Anterior cingulate cortex (tissue), 58 donors: ENCODE measurements at places on chromosomes 1 and 21.
A peak's percentile ranks its signal among the peaks of the same experiment; 100 is the strongest.

DNA sequence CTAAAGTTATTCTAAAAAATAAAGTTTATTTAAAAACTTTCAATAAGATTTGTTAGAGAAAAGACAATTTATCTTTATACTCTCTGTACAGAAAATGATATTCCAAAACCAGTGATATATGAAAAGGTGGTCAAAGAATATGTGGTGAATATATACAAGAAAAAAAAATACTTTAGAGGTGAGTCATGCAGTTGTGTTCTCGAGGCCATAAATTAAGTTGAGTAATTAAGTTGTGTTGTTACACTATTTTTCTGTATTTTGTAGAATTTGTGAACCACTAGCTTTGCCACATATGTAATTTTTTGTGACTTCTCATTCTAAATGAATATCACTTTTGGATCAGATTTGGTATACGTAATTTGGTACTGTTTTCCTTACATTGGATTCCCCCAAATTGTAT is 23.6 kb upstream of the DUSP10 start:
- DNase-seq = no peak

DNA sequence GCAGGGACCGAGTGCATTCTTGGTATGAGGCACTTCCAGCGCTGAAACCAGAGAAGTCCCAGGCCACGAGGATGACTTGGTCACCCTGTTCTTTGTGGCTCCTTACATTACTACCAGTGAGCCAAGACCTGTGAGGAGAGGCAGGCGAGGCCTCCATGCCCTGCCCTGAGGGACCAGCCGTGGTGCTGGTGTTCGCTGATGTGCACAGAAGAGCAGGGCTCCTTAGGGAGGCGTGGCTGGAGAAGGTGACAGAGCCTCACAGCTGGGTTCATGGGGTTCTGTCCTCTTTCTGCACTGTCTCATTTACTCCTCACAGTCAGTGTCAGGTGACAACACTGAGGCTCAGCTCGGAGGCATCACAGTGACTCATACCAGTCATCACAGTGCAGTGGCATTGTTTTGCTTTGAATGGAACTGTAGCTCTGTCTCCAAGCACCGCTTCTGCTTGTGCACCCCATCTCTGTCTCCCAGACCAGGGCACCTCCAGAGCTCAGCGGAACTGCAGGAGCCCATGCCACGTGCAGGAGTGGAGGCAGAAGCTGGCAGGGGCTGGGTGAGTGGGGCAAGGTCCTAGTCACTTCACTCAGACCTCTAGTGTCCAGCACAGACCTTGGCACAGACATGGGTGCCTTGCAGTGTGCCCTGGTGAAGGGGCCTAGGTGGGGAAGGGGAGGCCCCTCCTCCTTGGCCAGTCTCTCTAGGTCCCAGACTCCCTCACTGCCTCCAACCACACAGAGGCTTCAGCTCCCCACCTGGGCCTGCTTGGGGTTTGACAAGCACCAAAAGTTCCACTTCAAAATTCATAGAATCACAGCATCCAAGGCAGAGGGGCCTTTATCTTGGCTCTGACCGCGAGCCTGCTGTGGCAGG is 310.9 kb downstream of the MATN1 start:
- no peak for DNase-seq

DNA sequence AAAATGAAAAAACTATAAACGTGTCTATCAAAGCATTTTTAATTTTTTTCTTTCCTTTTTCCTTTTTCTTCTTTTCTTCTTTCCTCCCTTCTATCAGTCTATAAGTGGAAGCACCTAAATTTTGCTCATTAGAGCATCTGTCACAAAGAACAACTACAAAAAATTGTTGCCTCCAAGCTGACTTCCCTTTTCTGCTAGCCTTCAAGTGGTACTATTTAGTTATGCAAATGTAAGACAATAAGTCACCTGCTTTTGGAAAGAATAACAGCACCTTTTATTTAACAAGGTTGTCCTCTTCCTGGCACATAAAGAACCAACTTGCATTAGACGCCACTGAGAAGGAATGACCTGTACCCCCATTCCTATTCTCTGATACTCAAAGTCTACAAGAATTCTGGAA is 45.0 kb upstream of the C1orf53 start:
- DNase-seq = no peak

DNA sequence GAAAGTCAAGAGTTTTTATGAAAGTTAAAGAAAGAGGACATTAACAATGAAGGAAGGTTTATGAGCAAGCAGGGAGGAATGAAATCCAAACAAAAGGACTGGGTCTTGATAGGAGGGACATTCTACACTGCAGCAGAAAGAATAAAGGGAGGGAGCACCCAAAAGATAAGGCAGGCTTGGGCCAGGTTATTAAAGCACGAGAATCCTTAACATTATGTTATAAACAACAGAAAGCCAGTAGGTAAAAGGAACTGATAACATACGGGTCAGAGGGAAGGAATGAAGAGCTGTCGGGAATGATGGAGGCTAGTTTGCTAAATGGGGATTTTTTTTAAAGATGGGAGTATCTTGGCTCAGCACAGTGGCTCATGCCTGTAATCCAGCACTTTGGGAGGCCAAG is 19.4 kb downstream of the LPGAT1 start:
- no peak for DNase-seq

GRCh38 chr21:44556879-44557278 is 1.7 kb downstream of the KRTAP10-3 start:
- DNase-seq = no peak

GRCh38 chr1:14421295-14421976 is 177.0 kb upstream of the KAZN start:
- DNase-seq = no peak

GRCh38 chr1:87122243-87122642 is 206.4 kb upstream of the LMO4 start:
- DNase-seq = no peak

DNA sequence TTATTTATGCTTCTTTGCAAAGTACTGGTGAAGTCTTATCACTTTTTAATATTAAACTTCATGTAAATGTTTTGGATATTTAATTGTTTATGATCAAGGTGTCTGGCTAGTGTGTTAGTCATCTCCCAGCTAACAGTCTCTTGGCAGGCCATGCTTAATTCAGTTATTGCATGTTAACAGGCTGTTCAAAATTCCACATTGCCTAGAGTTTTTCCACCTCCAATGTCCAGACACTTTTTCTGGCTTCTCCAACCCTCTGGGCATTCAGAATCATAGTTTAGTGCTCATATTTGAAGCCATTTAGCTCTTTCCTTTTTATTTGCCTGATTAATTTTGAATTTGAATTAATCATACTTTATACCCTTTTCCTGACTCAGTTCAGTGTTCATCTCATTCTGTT is 69.2 kb downstream of the OLFML2B start:
- DNase-seq = no peak

- no peak for DNase-seq
Observed at GRCh38 chr1:214209260-214209808, 71.6 kb upstream of the SMYD2 start.

- DNase-seq = peak; percentile 33
Observed at GRCh38 chr1:5509664-5510452, 482.4 kb downstream of the NPHP4 start.

DNA sequence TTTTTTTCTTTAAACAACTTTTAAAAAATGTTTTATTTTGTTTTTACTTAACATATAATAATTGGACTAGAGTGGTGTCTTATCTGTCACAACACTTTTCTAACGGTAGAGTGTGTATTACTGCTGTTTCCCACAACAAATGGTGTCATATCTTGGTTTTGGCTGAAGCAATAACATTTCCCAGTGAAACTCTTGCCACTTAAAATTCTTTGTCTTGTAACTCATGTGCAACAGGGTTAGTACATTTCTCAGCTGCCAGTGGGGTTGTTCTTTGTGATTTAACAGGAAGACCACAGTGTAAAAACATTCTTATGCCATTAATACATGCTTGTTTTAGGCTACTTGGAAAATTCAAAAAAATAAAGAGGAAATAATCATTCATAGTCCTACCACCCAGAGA is 43.5 kb downstream of the ALPL start:
- DNase-seq = no peak

- no peak for DNase-seq
Observed at GRCh38 chr21:29072873-29073221, 601 bp downstream of the CCT8 start.

- no peak for DNase-seq
Observed at GRCh38 chr1:209416039-209416438, 167.5 kb upstream of the CAMK1G start.

GRCh38 chr1:33171977-33172813 is 9.6 kb downstream of the TRIM62 start:
- DNase-seq = no peak

DNA sequence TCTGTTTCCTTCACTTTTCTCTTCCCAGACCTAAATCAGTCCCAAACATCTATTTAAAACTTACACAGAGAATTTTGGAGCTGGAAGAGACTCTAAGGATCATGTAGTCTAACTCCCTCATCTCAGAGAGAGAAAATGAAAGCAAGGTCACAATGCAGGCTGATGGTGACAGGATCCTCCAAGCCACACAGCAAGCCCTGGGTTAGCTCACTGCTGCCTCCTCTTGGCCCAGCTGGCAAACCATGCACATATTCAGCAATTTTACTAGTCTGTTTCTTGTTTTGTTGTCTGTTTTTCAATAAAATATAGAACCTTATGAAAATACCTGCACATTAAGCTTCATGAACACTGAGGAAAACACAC is 27.7 kb upstream of the LY9 start:
- no peak for DNase-seq

GRCh38 chr1:86546787-86547221 is at the start of gene CLCA4:
Gene CLCA4, plus strand, starts transcription at chr1:86547078. Its CDS starts 42 bp downstream, at chr1:86547120.
- no peak for DNase-seq

DNA sequence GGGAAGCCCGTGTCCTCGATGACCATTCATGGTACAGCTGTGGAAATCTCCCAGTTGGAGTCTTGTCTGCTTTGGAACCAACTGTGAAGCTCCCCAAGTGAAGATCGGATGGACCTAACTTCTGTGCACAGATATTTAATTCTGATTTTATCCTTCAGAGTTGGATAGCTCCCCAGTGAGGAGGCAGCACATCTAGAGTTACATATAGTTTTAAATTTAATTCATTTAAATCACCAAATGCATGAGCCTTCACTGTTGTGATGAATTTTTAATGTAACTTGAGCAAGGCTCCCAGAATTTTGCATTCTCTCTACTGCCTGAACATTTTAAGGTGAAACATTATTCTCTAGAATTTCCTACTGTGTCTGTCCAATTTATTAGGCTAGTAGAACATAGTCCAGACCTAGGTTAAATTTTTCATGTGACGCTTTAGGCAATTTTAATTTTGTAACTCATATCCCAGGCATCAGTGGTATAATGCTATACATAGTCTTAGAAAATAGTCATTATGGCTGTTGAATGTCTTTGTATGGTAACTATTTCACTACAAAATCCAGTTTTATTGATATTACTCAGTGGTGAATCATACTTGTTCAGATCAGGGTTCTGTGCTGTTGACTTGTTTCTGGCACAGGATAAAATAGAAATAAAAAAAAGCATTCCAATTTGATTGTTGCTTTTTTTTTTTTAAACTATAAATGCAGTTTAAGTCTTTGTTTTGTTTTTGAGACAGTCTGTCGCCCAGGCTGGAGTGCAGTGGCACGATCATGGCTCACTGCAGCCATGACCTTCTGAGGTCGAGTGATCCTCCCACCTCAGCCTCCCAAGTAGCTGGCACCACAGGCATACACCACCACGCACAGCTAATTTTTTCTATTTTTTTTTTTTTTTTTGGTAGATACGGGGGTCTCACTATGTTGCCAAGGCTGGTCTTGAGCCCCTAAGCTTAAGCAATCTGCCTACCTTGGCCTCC is 66.9 kb downstream of the PRDM2 start:
- peak; percentile 22 for DNase-seq

- no peak for DNase-seq
Observed at GRCh38 chr1:177858332-177858821, 111.5 kb downstream of the SEC16B start.

DNA sequence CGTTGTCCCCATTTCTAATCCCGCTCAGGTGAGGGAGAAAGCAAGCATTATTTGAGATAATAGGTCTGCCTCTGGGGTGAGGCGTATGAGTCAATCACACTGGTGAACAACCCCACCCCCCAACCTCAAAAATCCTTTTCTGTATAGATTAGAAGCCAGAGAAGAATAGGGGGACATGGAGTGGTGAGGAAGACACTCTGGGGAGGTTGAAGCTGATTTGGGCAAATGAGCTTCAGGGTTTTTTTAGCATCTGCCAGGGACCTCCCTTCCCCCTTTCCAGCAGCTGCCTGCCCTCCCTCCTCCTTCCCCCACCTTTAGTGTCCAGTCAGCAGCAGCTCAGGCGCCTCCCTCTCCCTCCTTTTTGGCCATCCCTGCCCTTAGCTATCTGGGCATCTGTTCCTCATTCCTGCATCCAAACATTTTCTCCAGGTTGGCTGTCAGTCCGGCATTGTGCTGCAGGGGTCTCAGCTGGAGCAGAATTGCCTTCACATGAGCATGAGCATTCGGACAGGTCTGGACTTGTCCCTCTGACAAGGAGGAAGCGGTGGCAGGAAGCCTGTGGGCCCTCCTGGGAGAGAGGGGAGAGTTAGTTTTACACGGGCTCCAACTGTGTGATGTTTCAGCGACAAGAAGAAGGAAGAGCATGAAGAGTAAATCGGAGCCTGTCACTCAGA is 30.8 kb upstream of the PTGFRN start:
- DNase-seq = no peak

GRCh38 chr1:118661769-118662320 is 326.3 kb downstream of the TBX15 start:
- DNase-seq = no peak

GRCh38 chr1:68919075-68919474 is 422.2 kb upstream of the DEPDC1 start:
- DNase-seq = no peak

DNA sequence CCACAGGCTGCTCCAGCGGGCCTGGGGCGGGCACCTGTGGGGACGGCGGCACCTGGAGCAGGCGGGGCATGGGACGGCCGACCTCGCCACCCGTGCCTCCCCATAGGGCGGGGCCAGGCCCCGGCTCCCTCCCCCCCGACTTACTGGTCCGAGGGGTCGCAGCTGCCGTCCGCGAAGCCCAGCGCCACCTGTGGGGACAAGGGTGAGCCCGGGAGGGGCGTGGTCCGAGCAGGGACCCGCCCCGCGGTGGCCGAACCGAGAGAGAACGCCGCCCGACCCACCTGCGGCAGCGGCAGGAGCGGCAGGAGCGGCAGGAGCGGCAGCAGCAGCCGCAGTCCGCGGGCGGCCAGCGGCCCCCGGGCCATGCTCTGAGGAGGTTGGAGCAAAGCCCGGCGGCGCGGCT is at the start of gene TMEM52:
Gene TMEM52 (minus strand): TSS at position 379 of the 403 bp plus-strand sequence. CDS start 14 bp downstream, at position 365.
- no peak for DNase-seq

- DNase-seq = no peak
Observed at GRCh38 chr21:24456358-24456757, 1150.9 kb downstream of the MRPL39 start.
